ENCODE measurements at places on chromosomes 3 and 15.

- DNase-seq = no peak
These were observed 4.7 kb downstream of the TCF12 start for GRCh38 chr15:56923174-56923591.

GRCh38 chr3:126954141-126954842 lies 28.6 kb upstream of the PLXNA1 start:
- DNase-seq = no peak

DNA sequence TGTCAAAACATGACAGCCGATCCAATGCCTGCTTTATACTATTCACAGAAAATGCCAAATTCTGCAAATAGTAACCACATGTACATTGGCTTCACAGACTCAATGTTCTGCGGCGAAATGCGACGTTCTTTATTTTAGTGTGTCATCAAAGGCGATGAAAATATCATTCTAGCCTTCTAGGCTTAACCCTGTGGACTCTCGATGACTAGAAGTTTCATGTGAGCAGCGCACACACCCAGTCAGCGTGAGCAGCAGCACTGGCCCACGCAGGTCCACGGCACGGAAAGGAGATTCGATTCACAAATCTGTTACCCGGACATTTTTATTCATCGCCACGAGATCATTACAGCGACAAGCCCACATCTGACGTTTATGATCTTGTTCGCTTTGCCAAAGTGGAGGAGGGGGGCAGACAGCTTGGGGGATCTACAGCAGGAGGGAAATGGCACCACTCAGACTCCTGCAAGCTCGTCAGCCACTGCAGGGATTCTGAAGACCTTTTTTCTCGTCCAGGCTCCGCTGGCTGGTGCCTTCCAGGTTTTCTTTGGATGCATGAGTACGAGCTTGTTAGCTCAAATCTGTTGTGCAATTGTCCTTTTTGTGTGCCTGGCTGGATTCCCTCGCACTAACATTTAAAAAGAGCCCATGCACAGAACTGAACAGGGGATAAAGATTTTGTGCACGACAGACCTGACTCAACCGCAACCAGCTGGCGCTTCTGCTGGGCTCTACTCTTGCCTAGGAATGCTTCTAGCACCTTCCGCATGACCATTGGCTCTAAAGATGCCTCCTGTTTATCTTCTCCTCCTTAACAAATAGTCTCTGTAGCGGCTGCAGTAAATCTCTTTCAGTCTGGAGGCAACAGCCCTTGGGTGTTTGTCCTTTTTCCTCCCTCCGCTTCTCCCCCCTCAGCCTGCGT lies 938.4 kb downstream of the MCTP2 start:
- no peak for DNase-seq

GRCh38 chr3:43338295-43338694 lies 52.0 kb downstream of the SNRK start:
- DNase-seq = no peak

- DNase-seq = no peak
These were observed 9.8 kb upstream of the PLSCR1 start for GRCh38 chr3:146554151-146554760.

- no peak for DNase-seq
These were observed 229.1 kb upstream of the IGF1R start for GRCh38 chr15:98419173-98419780.

DNA sequence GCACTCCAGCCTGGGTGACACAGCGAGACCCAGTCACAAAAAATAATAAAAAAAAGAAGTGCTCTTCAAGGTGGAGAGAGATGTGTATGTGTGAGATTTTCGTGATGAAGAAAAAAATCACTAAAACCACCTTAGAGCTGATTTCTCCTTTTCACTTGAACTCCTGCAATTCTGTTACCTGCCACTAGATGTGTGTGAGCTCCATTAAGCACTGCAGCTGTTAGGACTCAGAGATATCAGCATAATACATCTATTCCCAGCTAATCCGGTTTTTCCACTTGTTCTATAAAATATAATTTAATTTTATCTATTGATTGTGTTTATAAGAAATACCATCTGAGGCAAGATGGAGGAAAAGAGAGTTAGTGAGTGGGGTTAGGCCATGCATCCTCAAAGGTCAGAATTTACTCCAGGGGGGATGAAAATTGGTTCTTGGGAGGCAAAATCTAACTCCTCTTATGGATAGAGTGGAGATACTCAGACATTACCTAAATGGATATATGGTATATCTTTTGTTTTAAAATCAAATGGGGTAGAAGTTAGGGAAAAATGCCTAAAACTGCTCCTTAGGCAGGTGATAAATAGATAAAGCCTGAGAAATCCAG lies 152.7 kb downstream of the IL20RB start:
- DNase-seq = no peak

DNA sequence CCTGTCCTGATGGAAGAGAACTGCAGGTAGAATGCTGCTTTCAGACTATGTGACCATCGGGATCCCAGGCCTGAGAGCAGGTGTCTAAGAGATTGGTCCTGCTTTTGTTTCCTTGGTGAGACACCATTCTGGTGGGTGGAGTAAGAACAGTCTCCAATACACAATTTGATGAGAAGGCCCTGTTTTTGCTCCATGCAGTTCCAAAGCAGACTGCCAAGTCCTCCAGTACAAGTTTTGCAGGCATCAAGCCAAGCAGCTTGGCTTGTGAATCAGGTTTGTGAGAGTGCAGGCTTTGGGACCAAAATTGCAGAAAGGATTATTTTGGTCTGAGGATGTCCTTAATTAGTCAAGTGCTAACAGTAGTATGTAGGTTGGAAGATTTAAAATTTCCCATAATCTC lies 381.6 kb downstream of the FOXP1 start:
- DNase-seq = no peak

DNA sequence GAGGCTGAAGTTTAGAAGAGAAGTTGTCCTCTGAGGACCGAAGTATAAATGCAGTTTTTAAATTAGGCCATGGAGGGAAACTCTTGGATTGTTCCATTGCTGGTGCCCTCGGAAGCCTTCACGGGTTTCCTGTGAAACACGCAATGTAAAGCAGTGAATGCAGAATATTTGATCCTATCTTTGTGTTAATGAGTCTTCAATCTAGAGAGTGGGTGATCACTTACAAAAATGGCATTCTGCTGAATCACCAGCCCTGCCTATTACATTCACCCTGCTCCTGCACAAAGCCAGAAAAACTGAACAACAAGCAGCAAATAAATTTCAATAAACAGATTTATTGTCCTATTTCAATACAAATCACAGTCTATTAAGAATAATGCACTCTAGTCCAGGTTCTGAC lies 1063.9 kb downstream of the FHIT start:
- no peak for DNase-seq

GRCh38 chr3:196868297-196868661 lies 559 bp downstream of the SENP5 start:
- DNase-seq = no peak

DNA sequence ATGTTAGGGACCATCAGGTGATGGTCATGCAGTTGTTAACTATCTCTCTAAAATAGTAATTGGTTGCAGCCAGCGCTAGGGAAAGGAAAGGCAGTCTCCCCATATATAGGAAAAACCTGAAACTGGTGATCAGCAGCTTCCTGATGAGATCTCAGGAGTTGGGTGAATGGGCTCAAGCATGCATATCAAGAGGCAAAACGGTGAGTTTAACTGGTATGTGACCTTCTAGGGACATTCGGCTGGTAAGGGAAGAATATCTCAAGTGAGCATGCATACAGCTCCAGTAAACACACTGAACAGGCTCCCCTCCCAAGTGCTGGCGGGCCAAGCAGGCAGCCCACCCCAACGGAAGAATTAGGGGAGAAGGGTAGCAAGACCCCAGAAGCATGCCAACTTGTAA lies 49.3 kb upstream of the ROBO2 start:
- no peak for DNase-seq

GRCh38 chr15:100521907-100522306 lies 6.8 kb downstream of the CERS3 start:
- no peak for DNase-seq

DNA sequence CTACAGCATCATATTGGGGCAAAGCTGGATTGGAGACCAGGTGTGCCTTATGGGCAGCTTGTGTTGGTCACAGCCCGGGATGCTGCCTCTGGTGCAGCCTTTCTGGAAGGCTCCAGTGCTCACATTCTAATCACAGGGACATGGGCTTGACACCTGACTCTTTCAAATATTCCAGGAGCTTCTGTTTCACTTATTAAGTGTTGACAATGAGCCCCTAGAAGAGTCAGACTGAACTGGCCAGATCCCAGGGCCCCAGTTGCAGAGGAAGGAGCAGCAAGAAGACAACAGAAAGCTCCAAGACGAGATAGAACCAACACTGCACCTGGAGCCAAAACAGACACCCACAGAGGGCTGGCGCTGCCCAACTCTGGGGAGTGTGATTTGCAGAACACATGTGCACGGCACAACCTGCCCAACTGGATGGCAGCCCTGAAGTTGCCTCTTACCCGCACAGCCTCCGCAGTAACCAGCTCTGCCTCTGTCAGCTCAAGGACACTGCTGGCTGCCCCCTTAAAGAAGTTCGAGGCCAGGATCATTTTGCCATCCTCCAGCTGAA lies 30.3 kb downstream of the ALDH1L1 start:
- no peak for DNase-seq

GRCh38 chr3:125280668-125281361 lies 68.3 kb upstream of the SLC12A8 start:
- DNase-seq = no peak

GRCh38 chr3:45551214-45552010 lies 43.1 kb upstream of the LIMD1 start:
- no peak for DNase-seq

DNA sequence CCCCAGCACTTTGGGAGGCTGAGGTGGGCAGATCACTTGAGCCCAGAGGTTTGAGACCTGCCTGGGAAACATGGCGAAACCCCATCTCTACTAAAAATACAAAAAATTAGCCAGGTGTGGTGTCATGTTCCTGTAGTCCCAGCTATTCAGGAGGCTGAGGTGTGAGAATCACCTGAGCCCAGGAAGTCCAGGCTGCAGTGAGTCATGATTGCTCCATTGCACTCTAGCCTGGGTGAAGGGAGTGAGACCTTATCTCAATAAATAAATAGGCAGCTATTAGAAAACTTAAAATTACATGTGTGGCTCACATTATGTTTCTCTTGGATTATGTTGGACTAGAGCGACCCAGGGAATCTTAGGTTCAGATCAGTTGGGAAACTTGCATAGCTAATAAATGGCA lies 69.7 kb downstream of the RPLP1 start:
- no peak for DNase-seq

DNA sequence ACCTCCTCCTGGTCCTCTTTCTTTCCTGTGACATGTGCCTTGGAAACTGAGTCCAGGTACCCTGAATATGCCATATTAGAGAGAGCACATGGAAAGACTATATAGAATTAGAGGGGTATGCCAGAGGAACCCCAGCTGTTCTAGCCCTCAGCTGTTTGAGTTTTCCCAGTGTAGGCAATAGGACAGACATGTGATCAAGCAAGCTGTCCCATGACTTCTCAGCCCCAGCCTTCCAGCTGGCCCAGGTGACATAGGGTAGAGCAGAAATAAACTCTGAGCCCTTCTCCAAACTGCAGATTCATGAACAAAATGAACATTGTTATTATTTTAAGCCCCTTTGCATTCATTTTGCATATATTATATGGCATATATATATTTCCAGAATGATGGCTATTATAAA lies 118.7 kb downstream of the PPM1L start:
- no peak for DNase-seq

GRCh38 chr3:37661615-37662306 lies 199.9 kb upstream of the CTDSPL start:
- DNase-seq = no peak

DNA sequence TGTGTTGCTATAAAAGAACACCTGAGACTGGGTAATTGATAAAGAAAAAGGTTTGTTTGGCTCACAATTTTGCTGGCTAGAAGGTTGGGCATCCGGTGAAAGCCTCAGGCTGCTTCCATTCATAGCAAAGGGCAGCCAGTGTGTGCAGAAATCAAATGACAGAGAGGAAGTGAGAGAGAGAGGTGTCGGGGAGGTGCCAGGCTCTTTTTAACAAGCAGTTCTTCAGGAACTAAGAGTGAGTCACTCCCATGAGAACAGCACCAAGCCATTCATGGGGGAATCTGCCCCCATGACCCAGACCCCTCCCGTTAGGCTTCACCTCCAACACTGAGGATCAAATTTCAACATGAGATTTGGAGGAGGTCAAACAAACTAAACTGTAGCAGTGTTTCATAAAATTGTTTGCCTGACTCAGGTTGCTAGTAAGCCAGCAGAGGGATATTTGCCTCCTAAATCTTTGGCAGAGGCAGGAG lies 4.5 kb upstream of the PARP15 start:
- DNase-seq = no peak

GRCh38 chr3:169362301-169362700 lies 301.2 kb downstream of the MECOM start:
- DNase-seq = no peak

- no peak for DNase-seq
These were observed 83.0 kb downstream of the TBL1XR1 start for GRCh38 chr3:177114253-177114652.

- no peak for DNase-seq
These were observed 375.5 kb downstream of the NTRK3 start for GRCh38 chr15:87881026-87881425.

DNA sequence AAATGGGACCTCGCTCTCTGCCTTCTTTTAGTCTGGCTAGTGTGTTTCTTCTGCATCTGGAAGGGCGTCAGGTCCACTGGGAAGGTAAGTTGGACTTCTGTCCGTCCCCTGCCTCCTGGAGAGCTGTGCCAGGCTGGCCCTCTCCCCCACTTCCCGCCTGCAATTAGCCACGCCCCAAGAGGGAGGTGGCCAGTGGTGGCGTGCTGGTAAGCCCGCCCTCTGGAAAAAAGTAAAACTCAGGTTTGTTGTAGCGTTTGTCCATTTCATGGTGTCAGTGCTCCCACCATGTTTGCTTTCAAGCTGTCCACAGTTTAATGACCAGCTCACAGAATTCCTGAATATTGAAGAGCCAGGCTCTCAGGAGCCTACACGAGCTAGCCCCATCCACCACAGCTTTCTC lies 55.6 kb downstream of the SLC6A6 start:
- no peak for DNase-seq

DNA sequence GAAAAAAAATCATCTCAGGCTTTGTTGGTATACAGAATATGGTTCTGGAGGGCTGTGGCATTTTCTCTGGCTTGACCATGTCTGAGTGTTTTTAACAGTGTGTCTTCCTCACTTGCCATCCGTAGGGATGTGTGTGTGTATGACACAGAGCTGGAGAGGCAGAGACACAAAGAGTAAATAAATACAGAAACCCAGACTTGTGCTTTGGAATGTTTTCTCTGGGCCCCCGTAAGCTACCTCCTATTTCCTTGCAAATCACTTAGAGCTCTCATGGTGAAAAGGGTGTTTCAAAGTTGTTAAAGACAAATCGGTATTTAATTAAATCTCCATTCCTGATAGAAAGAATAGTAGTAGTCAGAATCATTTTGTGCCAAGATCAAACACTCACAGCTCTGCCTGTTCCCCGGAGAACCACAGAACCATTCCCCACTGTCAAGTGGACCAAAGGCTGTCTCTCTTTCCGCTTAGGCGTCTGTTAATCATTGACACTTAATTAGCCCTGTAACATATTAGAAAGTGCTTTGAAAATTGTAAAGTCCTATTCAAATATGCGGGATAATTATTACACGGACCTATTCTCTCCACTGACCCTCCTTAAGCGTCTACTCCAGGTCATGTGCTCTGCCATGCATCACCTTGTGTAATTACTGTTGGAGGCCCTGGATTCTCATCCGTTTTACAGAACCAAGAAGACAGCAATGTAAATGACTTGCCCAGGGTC lies 313.6 kb upstream of the TLE3 start:
- no peak for DNase-seq

Data from activated B cell treated with CpG ODN at 0.5 μM for 24 hours (primary cell).